Liver (tissue), 10 donors: ENCODE measurements at places on chromosomes 4 and X.

GRCh38 chrX:8607326-8607725 is 124.6 kb downstream of the ANOS1 start:
- no peak for DNase-seq

- DNase-seq, result peak; percentile 70
These were observed 628 bp downstream of the MXD4 start for GRCh38 chr4:2261110-2261852.

DNA sequence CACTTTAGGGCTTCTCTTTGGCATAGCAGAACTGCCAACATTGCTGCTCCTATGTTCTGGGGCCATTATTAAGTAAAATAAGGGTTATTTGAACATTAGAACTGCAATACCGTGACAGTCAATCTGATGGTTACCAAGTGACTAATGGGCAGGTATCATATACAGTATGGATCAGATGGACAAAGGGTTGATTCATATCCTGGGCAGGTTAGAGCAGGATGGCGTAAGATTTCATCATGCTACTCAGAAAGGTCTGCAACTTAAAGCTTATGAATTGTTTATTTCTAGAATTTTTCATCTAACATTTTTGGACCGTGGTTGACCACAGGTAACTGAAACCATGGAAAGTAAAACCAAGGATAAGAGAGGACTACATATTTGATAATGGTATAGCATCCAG is 40.9 kb downstream of the BRCC3 start:
- DNase-seq, result no peak

- DNase-seq, result no peak
These were observed 209.8 kb downstream of the RTL9 start for GRCh38 chrX:110568441-110568840.

GRCh38 chrX:150771116-150771515 is 77.9 kb downstream of the MTMR1 start:
- no peak for DNase-seq

- no peak for DNase-seq
These were observed 38.8 kb upstream of the TCEANC start for GRCh38 chrX:13614154-13614553.

DNA sequence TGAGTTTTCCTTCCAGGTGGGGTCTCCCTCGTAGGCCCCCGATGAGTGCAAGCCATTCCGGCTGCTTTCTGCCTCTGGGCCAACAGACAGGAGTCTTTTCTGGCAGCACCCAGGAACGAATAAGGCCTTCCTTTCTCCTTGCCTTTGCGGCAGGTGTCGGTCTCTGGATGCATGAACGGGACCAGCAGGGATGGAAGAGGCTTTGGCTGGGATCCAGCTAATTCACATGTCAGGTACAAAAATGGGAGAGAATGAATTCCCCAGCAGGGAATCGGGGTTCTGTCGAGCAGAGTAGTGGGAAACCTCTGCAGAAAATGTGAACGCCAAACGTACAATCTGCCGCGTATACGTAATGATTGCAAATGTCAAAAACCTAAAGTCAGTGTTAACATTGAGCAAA is 146.1 kb upstream of the TBL1X start:
- DNase-seq, result no peak

GRCh38 chr4:102008711-102009110 is 218.2 kb downstream of the BANK1 start:
- no peak for DNase-seq

GRCh38 chr4:159768016-159768415 is 665.1 kb downstream of the RAPGEF2 start:
- no peak for DNase-seq

DNA sequence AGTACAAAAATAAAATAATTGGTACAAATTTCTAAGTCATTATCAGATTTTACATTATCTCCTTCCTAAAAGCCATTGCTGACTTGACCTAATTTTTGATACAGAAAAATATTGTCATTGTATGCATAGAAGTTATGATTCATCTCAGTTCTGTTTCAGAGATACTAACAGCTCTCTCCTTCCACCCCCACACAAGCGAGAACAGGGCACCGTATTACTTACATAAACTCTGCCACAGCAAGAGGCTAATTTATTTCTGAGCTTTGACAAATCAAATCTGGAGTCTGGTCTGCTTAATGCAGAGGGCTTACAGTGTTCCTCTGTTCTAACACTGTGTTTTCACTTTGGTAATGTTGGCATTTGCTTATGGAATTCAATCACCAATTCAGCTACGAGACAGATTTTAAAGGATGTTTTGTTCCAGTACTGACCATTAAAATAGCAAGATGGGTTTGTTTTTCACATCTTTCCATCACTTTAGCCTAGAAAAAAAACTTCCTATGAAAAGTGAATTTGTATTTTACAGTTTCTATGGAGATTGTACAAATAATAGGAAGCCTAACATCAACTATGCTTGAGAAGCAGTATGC is 181.8 kb downstream of the USP46 start:
- no peak for DNase-seq

DNA sequence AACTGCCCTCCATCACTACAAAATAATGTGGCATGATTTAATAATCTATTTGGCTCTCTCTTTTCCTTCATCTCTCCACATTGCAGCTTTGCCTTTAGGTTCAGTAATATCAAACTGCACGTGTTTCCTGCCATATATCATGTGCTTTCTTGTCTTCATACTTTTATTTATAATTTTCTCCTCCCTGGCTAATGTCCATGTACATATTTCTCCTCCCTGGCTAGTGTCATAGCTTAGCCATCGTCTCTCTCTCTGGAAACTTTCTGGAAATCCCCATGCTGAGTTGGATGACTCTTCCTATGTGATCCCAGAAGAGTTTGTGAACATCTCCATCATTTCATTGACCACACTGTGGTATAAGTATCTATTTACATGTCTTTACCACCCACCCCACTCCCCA is 21.3 kb upstream of the PDGFC start:
- DNase-seq, result no peak

DNA sequence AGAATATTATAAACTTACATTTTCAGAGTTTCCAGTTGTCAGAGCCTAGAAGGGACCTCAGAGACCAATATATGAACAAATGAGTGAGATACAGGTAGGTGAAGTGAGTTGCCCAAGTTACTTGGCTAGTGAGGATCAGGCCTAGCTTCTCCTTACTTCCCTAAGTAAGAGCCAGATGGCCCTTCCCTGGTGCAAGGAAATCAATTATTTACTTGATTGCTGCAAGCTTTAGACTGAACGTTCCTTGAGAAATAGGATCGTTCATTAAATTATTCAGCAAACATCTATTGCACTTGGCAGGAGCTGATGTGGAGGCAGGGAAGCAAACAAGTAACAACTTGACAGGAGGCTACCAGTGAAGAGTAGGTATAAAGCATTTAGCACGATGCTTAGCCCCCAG is 117.8 kb downstream of the EFHC2 start:
- DNase-seq, result no peak

- no peak for DNase-seq
These were observed 71.6 kb upstream of the INPP4B start for GRCh38 chr4:142917678-142918077.

- DNase-seq, result no peak
These were observed 470.2 kb downstream of the SPRY1 start for GRCh38 chr4:123866796-123867195.

- DNase-seq, result no peak
These were observed 144.4 kb upstream of the RADX start for GRCh38 chrX:106467422-106467821.

- no peak for DNase-seq
These were observed 56.0 kb downstream of the GSX2 start for GRCh38 chr4:54155936-54156335.

- DNase-seq, result no peak
These were observed 460.3 kb downstream of the MID1IP1 start for GRCh38 chrX:39261446-39262147.

DNA sequence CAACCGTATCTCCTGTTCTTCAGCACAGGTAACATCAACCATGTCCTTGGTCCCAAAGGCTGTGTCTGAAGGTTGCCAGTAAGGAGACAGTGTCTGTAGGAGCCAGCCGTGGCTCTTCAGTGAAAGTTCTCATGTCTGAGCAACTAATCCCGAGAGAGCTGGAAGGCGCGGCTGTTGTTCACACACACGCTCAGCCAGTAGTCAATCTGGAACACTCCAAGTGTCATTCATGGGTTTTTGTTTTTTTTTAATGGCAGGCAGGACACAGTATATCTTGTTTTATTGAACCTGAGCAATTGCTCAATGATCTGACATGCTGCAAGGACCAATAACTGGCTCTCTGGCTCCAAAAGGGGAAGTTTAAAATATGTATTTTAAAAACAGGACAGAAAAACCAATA is 48.4 kb upstream of the MAP3K15 start:
- DNase-seq, result no peak

- no peak for DNase-seq
These were observed 27.7 kb upstream of the CEP135 start for GRCh38 chr4:55921093-55921492.

- DNase-seq, result no peak
These were observed 34.6 kb upstream of the IL9R start for GRCh38 chrX:155962906-155963305.

DNA sequence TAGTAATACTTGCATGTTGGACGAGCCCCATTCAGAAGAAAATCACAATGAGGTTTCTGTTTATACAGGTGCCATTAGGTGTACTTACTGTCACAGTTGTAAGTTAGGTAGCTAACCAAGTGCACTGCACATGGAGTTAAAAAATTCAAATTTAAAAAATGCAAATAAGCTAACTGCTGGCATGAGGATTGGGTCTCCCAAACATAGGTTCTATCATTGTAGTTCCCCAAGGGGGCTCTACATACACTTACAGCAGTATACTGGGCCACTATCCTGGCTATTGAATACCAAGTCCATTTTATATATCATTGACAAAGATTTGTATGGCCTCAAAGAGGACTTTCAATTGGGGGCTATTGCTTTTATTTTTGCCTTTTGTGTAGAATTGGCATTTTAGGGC is 153.4 kb downstream of the FMR1NB start:
- no peak for DNase-seq

- no peak for DNase-seq
These were observed at the start of gene SRPK3 for GRCh38 chrX:153780678-153781427. SRPK3 (plus strand) TSS chrX:153781041; CDS start chrX:153781087, 46 bp downstream.

GRCh38 chr4:12242354-12242753 is 813.7 kb upstream of the HS3ST1 start:
- no peak for DNase-seq

- DNase-seq, result no peak
These were observed 512.5 kb upstream of the SLIT2 start for GRCh38 chr4:19739101-19739651.

- DNase-seq, result no peak
These were observed 63.8 kb downstream of the TBC1D19 start for GRCh38 chr4:26647523-26648224.

DNA sequence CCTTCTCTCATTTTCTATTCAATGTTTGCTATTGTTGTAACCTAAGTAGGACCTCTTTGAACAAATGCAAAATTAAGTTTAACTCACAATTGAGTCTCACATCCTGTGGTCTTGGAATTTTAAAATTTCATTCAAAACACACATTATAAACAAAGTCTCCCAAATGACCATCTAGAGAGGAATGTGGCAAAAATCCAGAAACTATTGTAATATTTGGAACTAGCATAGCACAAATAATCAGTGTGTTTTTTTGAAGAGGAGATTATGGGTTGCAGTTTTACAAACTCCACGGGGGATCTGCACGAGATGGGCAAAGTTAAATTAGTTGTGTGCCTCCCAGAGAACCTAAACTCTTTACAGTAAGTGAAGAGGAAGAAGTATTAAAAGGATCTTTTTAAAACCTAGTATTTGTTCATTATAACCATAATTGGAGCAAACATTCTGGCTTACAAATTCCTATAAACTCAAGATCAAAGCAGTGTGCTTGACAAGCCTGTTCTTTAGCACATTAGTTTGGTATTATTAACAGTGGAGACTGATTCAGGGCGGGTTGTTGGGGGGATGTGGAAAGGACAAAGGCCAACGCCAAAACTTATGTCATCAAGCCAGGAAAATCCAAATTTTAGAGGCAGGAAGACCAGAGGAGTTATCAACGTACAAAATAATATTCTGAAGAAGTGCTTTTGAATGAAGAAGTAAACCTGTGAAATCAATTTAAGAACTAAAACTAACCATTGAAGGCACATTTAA is 22.4 kb upstream of the RBPJ start:
- no peak for DNase-seq

DNA sequence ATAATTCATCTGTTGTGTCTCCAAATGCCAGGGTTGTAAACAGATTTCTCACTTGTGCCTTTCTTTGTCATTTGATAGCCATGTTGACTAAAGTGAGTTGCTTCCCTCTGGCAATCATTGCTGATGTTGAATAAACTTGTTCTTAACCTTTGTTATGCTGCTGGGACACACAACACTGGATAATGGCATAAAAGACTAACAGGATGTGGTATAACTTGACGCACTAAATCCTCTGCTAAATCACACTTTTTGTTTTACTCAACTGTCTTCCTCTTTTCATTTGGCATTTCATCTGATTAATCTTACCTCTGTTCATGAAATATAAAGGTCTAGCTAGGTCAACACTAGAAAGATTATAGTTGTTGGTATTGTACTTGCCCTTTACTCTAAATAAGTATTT is 17.6 kb upstream of the CXCL5 start:
- DNase-seq, result no peak
